ENCODE measurements at places on chromosomes 16 and 17. TPM values are rescaled to one million over a fixed set of nuclear protein-coding genes. Genes with fewer than 3 reads are reported as not detected.
A peak's percentile ranks its signal among the peaks of the same experiment; 100 is the strongest.

DNA sequence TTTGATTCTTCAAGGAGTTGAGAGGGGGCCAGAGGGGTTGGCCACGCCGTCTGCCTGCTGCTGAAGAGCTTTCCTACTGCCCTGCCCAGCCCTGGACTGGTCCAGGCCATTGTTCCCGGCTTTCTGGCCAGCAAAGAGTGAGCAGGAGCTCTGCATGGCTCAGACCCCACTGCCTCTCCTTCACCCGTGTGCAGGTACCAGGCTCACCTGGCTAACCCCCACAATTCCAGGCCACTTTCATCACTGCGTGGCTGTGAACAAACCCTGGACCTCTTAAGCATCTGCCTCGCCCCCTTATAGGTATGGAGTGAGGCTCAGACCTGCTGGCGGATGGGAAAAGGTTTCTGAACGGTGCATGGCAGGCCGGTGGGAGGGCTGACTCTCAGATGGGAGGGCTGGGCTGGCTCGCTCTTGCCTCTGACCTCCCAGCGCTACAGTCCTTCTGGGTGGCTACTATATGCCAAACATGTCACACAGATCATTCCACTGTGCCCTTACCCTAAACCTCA is 8.9 kb downstream of the ZNF319 start:
- DNase-seq: no peak

DNA sequence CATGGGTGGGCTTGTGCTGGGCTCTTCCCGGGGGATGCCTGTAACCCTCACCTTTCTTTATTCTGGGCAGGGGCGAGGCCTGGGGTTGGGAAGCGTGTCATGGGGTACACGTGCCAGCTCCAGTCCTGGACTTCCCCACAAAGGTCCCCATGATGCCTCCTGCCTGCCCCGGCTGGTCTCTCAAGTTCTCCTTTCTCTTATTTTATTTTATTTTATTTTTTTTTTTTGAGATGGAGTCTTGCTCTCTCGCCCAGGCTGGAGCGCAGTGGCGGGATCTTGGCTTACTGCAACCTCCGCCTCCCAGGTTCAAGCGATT is 8.6 kb downstream of the ATP2A3 start:
- peak; percentile 5 for DNase-seq

- DNase-seq: no peak
Measured at GRCh38 chr17:49741692-49742076, 22.2 kb downstream of the FAM117A start.

- DNase-seq: peak; percentile 55
Measured at GRCh38 chr17:32609085-32609484, 122.3 kb downstream of the CDK5R1 start.

GRCh38 chr17:43900183-43900857 is 7.0 kb downstream of the MPP2 start:
- DNase-seq: peak; percentile 90

DNA sequence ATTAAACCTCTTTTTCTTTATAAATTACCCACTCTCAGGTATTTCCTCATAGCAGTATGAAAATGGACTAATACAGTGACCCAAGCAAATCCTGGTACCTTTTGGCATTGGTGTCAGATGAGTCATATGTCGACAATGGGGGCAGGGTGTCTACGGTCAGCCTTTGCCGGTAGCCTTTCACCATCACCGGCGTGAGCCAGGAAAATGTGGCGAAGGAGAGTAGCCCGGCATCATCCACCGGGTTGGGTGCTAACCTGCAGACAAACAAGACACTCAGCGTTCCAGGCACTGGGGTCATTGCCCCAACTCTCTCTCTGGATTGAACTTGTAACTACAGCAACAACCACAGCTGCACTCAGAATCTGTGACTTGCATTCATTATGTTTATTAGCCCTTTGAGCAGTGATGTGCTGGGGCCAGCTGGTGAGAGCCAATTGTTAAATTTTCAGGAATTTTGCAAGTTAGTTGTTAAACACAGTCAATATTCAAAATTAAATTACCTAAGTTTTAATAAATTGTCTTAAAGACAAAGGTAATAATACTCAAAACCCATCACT is 11.9 kb downstream of the ABCC12 start:
- DNase-seq: no peak

- no peak for DNase-seq
Measured at GRCh38 chr17:73067075-73067474, 25.4 kb downstream of the SLC39A11 start.

GRCh38 chr16:70725024-70725911 is 39.4 kb upstream of the MTSS2 start:
- no peak for DNase-seq

Gene ZG16B
- polyA plus RNA-seq: 11.0 TPM

Gene TPSAB1
- polyA plus RNA-seq: not detected

Gene NETO2
- 15.7 TPM for polyA plus RNA-seq

Gene DNAH3
- polyA plus RNA-seq: not detected

Gene C16orf87
- 6.1 TPM for polyA plus RNA-seq

Gene TLCD2
- 0.03 TPM for polyA plus RNA-seq

Gene CLDN7
- polyA plus RNA-seq: 8.4 TPM

Gene NHERF2
- polyA plus RNA-seq: 0.78 TPM

Gene EFTUD2
- 144 TPM for polyA plus RNA-seq
